Camera-type eye (tissue), 1 donor: ENCODE measurements at places on chromosomes 7 and 10. TPM values are rescaled to one million over a fixed set of nuclear protein-coding genes. Genes with fewer than 3 reads are reported as not detected.

PRSS1 gene
- not detected for total RNA-seq

AS3MT gene
- total RNA-seq, result 15.9 TPM

LEP gene
- not detected for total RNA-seq

ARHGAP22 gene
- total RNA-seq, result 7.0 TPM

SMO gene
- 53.9 TPM for total RNA-seq

ZP3 gene
- 0.82 TPM for total RNA-seq

DYDC2 gene
- total RNA-seq, result 2.3 TPM

KLLN gene
- total RNA-seq, result 0.55 TPM

ASB4 gene
- total RNA-seq, result 1.0 TPM

PLXDC2 gene
- total RNA-seq, result 65.8 TPM

GNGT1 gene
- 20.3 TPM for total RNA-seq

OR6B1 gene
- total RNA-seq, result not detected

SERPINE1 gene
- total RNA-seq, result 6.8 TPM
